PC-3 (cell line): ENCODE measurements at places on chromosomes 2 and 18. TPM values are rescaled to one million over a fixed set of nuclear protein-coding genes. Genes with fewer than 3 reads are reported as not detected.

- peaks cover 17% of the 10 kb centered on the region for H3K4me1 ChIP-seq
- H3K4me3 ChIP-seq: no peak overlapping the region
- no peaks in the 10 kb centered on the region for H3K36me3 ChIP-seq
- no peak overlapping the region for H3K27ac ChIP-seq
- DNase-seq: no peak
These were observed 128.9 kb upstream of the GATA6 start for GRCh38 chr18:22040533-22040932.

DNA sequence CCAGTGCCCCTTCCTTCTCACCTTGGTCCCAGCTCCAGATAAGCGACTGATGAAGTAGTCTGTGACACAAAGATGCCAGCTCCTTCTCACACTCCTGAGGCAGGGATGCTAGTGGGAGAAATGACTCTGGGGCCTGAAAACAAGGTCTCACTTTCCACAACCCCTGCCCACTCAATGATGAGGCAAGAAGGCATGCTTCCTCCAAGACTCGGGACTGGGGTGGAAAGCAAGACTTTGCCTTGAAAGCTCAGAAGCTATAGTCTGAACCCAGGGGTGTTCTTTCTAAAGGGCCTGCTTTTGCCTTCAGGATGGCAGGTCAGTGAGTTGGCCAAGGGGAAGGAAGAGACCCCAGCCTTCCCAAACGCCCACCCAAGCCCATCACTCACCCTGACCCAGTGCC is 1.4 kb downstream of the CCDC142 start:
- H3K4me3 ChIP-seq: peak overlapping the region; percentile 84
- H3K4me1 ChIP-seq: peaks cover 20% of the 10 kb centered on the region
- H3K36me3 ChIP-seq: peaks cover 5% of the 10 kb centered on the region; the same call in 1 of the 2 replicates
- no peak for DNase-seq
- no peaks in the 10 kb centered on the region for H3K27me3 ChIP-seq
- H3K27ac ChIP-seq: no peak overlapping the region

DNA sequence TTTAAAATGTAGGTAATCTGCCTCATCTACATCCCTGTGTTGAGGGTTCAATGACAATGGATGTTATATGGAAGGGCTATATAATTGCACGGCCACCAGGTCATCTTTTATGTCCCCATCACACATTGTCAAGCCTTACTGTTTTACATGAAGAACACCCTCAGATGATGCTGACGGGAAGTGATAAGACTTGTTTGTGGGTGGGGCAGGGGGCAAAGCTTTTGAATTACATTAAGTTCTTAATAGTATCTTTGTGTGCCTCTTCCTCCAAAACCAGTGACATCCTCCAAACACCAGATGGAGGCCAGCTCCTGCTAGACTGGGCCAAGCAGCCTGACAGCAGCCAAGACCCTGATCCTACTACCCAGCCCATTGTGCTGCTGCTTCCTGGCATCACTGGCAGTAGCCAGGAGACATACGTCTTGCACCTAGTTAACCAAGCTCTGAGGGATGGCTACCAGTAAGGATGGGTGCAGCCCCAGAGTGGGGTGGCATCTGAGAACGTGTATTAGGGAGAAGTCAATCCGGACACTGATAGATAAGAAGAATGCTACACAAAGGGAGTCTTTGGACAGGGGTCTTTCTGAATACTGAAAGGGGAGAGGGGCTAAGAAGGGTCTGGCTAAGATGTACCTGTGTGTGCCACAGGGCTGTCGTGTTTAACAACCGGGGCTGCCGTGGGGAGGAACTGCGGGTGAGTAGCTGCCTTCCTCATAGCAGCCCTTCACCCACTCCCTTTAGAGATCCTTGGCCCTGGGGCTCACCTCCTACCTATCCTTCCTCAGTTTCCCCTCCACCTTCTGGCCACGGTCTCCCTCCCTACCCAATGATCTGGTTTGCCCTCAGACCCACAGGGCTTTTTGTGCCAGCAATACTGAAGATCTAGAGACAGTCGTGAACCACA is 5.3 kb downstream of the ABHD1 start:
- H3K4me3 ChIP-seq: no peak overlapping the region
- no peaks in the 10 kb centered on the region for H3K27me3 ChIP-seq
- H3K27ac ChIP-seq: no peak overlapping the region

GRCh38 chr2:52074130-52074719 is 1042.3 kb upstream of the NRXN1 start:
- H3K27ac ChIP-seq: no peak overlapping the region
- H3K27me3 ChIP-seq: no peaks in the 10 kb centered on the region
- no peaks in the 10 kb centered on the region for H3K36me3 ChIP-seq
- no peak overlapping the region for H3K4me3 ChIP-seq
- DNase-seq: no peak

DNA sequence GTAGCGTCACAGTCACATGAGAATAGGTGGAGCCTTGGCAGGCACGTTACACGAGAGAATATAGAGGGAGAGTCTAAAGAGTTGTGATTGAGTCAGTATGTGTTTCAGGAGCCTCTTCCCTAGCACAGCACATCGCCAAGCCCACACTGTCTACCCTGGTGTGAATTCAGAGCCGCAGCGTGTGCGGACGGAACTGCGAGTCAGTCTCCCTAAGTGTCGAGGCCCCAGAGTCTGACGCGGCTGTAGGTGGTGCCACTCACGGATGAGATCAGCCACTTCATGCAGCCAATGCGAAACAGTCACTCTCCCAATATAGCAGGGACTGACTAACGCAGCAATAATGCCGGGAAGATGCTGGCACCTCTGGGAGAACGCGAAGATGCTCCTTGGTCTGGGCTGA is 587.3 kb upstream of the ID2 start:
- peaks cover 19% of the 10 kb centered on the region for H3K4me1 ChIP-seq
- DNase-seq: no peak
- no peaks in the 10 kb centered on the region for H3K36me3 ChIP-seq
- no peak overlapping the region for H3K4me3 ChIP-seq

DNA sequence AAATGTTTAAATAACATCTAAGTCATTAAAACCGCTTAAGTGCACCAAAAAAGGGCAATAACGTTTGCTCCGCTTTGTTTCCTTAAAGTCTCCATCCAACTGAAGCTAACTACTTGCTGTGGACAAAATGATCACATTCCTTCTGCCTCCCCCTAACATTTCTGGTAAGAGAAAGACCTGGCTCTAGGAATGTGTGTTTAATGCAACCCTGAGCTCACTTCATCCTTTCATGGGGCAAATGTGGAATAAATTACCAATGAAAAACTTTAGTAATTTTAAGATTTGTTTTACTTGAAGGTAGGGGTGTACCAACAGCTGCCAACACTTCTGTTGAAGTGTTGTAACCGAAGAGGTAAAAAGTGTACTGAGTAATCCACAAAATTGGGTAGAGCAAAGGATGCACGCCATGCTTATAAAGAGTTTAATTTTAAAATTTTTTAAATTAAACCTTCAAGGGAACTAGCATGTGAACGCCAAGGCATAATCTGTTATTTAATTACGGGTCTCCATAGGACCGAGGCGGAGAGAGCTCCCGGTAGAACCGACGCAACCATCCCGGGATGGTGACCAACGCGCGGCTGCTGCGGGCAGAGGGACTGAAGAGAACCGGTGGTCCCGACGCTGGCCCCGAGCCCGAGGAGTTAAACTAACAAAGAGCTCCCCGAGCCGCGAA is 1.1 kb downstream of the HNRNPLL start:
- H3K4me1 ChIP-seq: peaks cover 28% of the 10 kb centered on the region
- no peaks in the 10 kb centered on the region for H3K27me3 ChIP-seq
- peak overlapping the region; percentile 62 for H3K27ac ChIP-seq
- peak; percentile 45 for DNase-seq
- H3K4me3 ChIP-seq: peak overlapping the region; percentile 84
- H3K36me3 ChIP-seq: no peaks in the 10 kb centered on the region

DNA sequence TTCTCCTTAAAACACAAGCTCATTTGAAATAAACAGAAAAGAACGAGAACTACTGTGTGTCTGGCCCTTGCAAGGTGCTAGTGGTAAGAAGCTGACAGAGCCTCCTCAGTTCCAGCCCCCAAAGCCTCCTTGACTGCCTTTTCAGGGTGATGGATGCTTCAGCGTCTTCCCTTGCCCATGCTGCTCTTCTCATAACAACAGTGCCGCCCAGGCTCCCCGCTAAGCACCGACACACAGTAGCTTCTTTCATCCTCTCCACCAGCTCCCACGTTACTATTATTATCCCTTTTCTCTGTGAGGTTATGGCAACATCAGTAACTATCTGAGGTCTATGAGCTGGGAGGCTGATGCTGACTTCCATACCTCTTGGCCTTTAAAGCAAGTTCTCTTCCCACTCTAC is 418.6 kb downstream of the TSN start:
- H3K27ac ChIP-seq: no peak overlapping the region
- no peaks in the 10 kb centered on the region for H3K36me3 ChIP-seq
- H3K4me3 ChIP-seq: no peak overlapping the region
- DNase-seq: no peak
- H3K27me3 ChIP-seq: peaks cover 21% of the 10 kb centered on the region
- no peaks in the 10 kb centered on the region for H3K4me1 ChIP-seq

The OR6B2 gene
- not detected in 2 replicates for total RNA-seq

DNA sequence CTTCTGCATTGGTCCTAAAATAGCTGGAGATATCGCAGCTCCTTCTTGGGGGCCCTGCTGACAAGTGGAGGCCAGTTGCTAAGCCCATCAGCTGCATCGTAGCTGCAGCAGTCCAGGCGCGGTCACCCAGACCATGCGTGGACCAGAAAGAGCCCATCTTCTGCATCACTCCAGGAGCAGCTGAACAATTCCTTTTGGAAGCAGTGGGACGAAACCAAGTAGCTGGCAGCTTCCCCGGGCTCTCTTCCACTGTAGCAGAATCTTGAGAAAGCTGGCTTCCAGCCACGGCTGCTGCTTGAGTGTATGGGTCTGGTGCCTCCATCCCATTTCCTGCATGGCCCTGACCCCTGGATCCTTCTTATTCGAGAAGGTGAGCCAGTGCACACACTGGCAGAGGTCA is 22.2 kb upstream of the CAB39 start:
- DNase-seq: peak; percentile 33
- H3K36me3 ChIP-seq: no peaks in the 10 kb centered on the region
- peaks cover 70% of the 10 kb centered on the region for H3K4me1 ChIP-seq
- H3K27ac ChIP-seq: peak overlapping the region; percentile 82

DNA sequence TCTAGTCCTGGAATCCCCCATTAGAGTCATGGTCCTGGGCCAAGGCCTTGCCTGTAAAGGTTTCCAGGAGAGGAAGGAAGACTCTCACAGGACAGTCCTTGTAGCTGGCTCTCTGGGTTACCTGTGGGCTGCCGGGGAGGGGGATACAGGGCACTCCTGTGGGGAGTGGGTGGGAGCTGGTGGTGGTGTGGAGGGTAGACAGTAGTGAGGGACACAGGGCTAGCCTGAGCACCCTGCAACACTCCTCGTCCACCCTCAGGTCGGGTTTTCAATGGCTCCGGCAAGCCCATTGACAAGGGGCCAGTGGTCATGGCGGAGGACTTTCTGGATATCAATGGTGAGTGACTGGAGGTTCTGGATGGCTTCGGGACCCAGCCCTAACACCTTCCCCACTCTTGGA is 19.7 kb upstream of the ANKRD53 start:
- H3K27me3 ChIP-seq: peaks cover 26% of the 10 kb centered on the region
- H3K36me3 ChIP-seq: no peaks in the 10 kb centered on the region
- no peak for DNase-seq
- no peaks in the 10 kb centered on the region for H3K4me1 ChIP-seq

DNA sequence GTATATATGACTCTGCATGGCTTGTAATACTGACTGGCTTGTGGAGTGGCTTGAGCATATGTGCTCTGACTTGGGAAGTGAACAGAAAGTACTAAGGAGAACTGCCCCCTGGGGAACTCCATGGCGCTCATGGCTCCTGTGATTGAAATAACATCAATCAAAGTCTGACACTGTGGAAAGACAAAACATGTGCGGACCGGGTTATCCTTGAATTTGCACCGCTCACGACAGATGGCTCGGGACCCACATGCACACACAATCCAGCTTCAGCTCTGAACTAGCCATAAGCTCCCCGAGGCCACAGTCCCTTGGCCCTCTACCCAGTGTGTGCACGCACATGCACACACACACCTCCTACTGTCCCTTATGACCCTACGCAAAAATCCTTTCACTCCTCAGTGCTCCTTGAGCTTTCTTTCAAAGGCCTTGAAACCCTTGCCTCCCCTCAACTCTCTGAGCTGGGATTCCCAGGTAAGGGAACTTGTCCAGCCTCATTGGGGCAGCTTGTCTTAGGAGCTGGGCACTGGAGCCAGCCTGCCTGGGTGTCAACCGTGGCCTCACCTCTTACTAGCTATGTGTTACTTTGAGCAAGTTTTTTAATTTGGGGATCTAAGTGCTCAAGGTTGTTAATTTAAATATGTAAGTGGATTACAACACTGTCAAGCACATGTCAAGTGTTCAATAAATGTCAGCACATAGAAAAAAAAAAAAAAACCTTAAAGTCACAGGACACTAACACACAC is 43.6 kb downstream of the MRPS5 start:
- no peak overlapping the region for H3K27ac ChIP-seq
- H3K27me3 ChIP-seq: no peaks in the 10 kb centered on the region
- peaks cover 10% of the 10 kb centered on the region; the same call in 1 of the 2 replicates for H3K4me1 ChIP-seq
- no peaks in the 10 kb centered on the region for H3K36me3 ChIP-seq
- DNase-seq: no peak

The CYRIA gene
- 0.15 TPM in 1 of 2 replicates, not detected in the other for total RNA-seq

The STON1 gene
- total RNA-seq: 1.2 TPM in 2 replicates

The MYOM1 gene
- 0.07 and 0.12 TPM in 2 replicates for total RNA-seq

The TDRD15 gene
- not detected in 2 replicates for total RNA-seq

The DSG1 gene
- total RNA-seq: not detected in 2 replicates

GRCh38 chr18:27175914-27176313 is 9.2 kb downstream of the CHST9 start:
- H3K27me3 ChIP-seq: peaks cover 24% of the 10 kb centered on the region
- no peak for DNase-seq
- no peak overlapping the region for H3K27ac ChIP-seq

GRCh38 chr2:75637568-75637967 is 9.0 kb upstream of the MRPL19 start:
- H3K27ac ChIP-seq: no peak overlapping the region
- no peaks in the 10 kb centered on the region; the same call in 1 of the 2 replicates for H3K27me3 ChIP-seq
- no peaks in the 10 kb centered on the region for H3K36me3 ChIP-seq
- no peak overlapping the region for H3K4me3 ChIP-seq

DNA sequence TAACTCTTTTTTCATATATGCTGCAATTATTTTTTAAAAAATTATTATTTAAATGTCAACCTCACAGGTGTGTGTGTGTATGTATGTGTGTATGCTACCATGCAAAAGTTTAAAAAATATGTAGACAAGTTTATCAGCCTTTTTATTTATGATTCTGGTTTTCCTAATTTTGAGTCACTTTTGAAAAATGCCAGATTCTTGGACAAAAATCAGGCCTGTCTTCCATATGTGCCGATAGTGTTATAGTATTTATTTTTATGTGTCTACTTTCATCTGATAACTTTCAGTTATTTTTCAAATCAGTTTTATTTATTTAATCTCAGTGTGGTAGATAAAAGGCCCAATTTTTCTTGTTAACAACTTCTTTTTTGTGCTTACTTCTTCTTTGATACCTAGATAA is 176.2 kb downstream of the RDH14 start:
- no peaks in the 10 kb centered on the region for H3K36me3 ChIP-seq
- no peak for DNase-seq
- no peak overlapping the region for H3K27ac ChIP-seq
- no peak overlapping the region for H3K4me3 ChIP-seq

- H3K27me3 ChIP-seq: no peaks in the 10 kb centered on the region
- no peak overlapping the region for H3K4me3 ChIP-seq
- no peaks in the 10 kb centered on the region for H3K4me1 ChIP-seq
- no peak for DNase-seq
- H3K36me3 ChIP-seq: peaks cover 24% of the 10 kb centered on the region
These were observed 13.6 kb downstream of the ADI1 start for GRCh38 chr2:3505771-3506170.

The RAX gene
- not detected in 2 replicates for total RNA-seq

The OXER1 gene
- total RNA-seq: not detected in 2 replicates
